ENCODE measurements at places on chromosomes 1 and 21.

GRCh38 chr1:168842916-168843315 lies 113.9 kb upstream of the DPT start:
- no peak for DNase-seq

DNA sequence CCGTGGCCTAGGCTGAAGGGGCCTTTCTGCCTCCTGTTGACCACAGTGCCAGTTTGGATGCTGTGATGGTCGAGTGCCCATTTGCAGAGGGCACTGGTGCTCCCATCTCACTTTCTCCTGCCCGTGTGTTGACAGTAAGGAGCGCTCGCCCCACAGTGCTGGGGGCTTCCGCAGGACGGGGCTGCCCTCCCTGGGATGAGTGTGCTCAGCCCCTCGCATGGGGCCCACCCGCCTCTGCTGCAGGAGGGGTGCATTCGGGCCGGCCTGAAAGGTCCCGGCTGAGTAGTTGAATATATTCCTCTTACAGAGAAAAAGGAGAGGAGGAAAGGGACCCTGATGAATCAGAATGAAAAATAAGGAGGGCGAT lies 37.3 kb downstream of the NTPCR start:
- DNase-seq, result no peak

DNA sequence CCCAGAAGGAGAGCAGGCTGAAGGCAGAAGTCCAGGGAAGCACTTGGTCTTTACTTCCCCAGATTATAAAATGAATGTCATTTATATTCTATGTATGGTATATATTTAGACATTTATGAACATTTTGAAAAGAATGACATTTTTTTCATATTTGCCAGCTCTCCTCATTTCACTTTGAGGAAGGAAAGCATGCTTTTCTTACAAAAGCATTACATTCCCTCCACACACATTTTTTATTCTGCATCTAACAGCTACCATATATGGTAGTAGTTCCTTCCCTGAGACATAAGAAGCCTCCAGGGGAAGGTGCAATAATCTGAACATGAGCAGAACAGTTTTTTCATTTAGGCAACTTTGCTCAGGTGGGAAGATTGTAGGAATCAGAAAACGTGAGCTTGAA lies 94.0 kb downstream of the LRRC7 start:
- DNase-seq, result no peak

- DNase-seq, result no peak
Observed at GRCh38 chr1:161740921-161741320, 8.7 kb upstream of the DUSP12 start.

DNA sequence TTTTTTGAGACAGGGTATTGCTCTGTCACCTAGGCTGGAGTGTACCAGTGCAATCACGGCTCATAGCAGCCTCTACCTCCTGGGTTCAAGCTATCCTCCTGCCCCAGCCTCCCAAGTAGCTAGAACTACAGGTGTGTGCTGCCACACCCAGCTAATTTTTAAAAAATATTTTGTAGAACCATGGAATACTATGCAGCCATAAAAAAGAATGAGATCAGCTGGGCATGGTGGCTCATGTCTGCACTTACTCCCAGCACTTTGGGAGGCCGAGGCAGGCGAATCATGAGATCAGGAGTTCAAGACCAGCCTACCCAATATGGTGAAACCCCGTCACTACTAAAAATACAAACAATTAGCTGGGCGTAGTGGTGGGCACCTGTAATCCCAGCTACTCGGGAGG lies 29.9 kb upstream of the CTPS1 start:
- no peak for DNase-seq

GRCh38 chr21:14685568-14685967 lies 139.5 kb upstream of the SAMSN1 start:
- peak; percentile 70 for DNase-seq
